ENCODE measurements at places on chromosomes 11 and 22.

- no peak overlapping the region for H3K27ac ChIP-seq
- DNase-seq: no peak
- no peak overlapping the region for H3K4me3 ChIP-seq
- no peaks in the 10 kb centered on the region for H3K4me1 ChIP-seq
- no peaks in the 10 kb centered on the region for H3K36me3 ChIP-seq
Observed at GRCh38 chr11:109300211-109300610, 121.8 kb upstream of the C11orf87 start.

DNA sequence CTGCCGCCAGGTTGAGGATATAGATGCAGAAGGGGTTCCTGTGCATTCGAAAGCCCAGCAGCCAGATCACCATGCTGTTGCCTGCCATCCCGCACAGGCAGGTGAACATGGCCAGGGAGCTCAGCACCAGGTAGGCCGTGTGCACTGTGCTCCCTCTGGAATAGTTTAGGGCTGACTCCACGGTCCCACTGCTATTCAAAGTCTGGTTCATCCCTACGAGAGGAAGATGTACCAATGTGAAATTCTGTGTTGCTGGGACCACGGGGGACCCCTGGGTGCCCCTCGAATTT is at the start of gene MRGPRD:
TSS of gene MRGPRD (minus strand) at position 211 of the 290 bp plus-strand sequence. CDS start at position 211, 0 bp downstream.
- H3K4me3 ChIP-seq: no peak within 1 kb of the TSS
- no peak for DNase-seq
- H3K27me3 ChIP-seq: no peaks in the 10 kb centered on the region

DNA sequence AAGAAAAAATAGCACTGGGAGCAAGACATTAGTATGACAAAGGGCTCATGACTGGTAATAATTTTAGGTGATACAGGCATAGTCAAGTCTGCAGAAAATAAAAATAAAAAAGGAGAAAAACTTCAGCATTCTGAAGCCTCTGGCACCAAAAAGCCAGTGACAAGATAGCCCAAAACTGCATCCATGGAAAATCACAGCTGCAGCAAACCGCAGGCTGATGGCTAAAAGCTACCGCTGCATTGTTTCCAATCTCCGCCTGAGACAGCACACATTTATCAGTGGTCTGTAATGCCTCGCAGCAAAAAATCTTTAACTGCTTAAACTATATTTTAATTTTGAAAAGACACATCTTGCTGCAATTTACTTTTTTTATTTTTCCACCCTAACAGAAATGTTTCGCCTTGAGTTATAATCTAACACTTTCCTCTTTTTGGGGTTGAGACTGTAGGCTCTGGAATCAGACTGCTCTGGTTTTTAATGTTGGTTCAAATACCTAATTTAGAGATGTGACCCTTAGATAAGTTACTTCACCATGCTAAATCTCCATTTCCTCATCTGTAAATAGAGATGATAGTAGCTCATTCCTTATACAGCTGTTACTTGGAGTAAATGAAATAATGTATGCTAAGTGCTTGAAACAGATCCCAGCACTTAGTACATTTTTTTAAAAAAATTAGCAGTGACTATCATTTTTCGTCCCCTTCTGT is 42.0 kb upstream of the FIBIN start:
- no peak for DNase-seq
- no peaks in the 10 kb centered on the region for H3K27me3 ChIP-seq
- no peaks in the 10 kb centered on the region for H3K36me3 ChIP-seq
- no peak overlapping the region for H3K4me3 ChIP-seq

GRCh38 chr11:1407668-1408067 is 17.9 kb downstream of the BRSK2 start:
- H3K36me3 ChIP-seq: no peaks in the 10 kb centered on the region
- H3K27ac ChIP-seq: no peak overlapping the region
- no peak for DNase-seq
- no peaks in the 10 kb centered on the region for H3K27me3 ChIP-seq
- H3K4me3 ChIP-seq: no peak overlapping the region
- no peaks in the 10 kb centered on the region for H3K4me1 ChIP-seq

DNA sequence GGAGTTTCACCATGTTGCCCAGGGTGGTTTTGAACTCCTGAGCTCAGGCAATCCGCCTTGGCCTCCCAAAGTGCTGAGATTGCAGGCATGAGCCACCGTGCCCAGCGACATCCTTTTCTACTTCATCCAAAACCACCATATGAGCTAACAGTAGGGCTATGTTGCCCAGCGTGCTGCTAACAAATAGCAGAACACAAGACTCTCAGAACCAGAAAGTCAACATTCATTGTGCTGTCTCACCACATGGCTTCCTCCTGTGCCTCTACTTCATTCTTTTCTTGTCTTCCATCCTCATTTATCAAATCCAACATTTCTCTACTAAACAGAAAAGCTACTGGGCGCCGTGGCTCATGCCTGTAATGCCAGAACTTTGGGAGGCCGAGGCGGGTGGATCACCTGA is 12.0 kb upstream of the DENND5A start:
- H3K36me3 ChIP-seq: no peaks in the 10 kb centered on the region
- peaks cover 11% of the 10 kb centered on the region for H3K4me1 ChIP-seq
- H3K27ac ChIP-seq: no peak overlapping the region
- H3K4me3 ChIP-seq: no peak overlapping the region
- no peaks in the 10 kb centered on the region for H3K27me3 ChIP-seq
- DNase-seq: no peak

Measured in naive thymus-derived CD4-positive, alpha-beta T cell (primary cell).